ENCODE measurements at places on chromosomes 13 and 19.

DNA sequence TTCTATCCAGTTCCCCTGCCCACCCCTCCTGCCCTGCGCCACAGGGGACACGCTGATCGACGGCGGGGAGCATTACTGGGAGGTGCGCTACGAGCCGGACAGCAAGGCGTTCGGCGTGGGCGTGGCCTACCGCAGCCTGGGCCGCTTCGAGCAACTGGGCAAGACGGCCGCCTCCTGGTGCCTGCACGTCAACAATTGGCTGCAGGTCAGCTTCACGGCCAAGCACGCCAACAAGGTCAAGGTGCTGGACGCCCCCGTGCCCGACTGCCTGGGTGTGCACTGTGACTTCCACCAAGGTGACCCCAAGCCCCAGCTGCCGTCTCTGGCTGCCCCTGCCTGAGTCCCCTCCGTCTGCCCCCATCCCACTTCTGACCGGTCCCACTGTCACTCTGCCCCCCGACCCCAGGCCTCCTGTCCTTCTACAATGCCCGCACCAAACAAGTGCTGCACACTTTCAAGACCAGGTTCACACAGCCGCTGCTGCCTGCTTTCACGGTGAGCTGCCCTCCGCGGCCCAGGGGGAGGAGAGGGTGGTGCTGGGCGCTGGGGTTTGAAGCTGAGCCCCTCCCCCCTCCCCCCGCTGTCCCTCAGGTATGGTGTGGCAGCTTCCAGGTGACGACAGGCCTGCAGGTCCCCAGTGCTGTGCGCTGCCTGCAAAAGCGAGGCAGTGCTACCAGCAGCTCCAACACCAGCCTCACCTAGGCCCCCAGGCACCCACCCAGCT, 15.5 kb downstream of the STAP2 start:
- DNase-seq, result no peak

- DNase-seq, result no peak
Measured at GRCh38 chr13:24129914-24130774, 30.4 kb upstream of the SPATA13 start.

DNA sequence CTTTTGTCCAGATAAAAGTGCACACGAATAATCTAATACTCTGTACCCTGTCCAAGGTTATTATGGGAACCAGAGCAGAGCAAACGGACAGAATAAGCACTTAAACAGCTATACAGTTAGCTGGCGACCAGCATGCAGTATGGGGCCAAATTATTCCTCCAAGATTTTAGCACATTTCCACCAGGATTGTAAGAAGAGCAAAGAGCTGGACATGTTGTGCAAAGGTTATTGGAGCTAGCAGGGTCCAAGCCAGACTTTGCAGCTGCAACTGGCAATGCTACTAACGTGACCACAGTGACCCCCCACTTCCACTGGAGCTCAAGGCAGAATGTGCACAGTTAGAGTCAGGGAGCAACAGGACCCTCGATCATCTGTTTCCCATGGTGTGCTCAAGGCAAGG, 89.9 kb downstream of the COL4A1 start:
- DNase-seq, result no peak

- no peak for DNase-seq
Measured at GRCh38 chr19:31470229-31470939, 121.1 kb upstream of the TSHZ3 start.

DNA sequence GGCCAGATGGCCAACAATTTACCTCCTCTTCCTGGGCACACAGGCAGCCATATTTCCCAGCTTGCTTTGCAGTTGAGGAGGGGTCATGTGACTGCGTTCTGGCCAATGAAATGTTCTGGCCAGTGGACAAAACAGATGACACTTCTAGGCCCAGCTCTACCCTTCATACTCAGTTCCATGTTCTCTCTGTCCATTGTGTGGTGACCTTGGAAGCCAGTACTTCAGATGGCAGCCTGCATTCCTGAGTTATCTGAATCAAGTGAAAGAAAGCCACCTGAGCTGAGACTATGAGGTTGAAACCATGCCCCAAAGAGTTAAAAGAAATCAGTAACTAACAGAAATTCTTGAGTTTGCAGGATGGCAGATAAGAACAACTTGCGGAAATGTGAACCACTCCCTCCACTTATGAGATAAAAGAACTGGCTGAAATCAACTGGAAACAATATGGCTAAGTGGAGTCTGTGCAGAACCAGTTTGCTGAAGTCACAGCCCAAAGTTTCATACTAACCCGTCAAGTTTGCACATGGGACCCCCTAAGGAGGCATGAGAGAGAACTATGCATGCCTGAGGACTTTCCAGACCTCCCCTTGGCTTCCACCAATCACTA, 8.1 kb downstream of the FAM187B start:
- DNase-seq, result no peak

- peak; percentile 85 for DNase-seq
Measured at GRCh38 chr13:106151056-106151699, 384.3 kb downstream of the EFNB2 start.

DNA sequence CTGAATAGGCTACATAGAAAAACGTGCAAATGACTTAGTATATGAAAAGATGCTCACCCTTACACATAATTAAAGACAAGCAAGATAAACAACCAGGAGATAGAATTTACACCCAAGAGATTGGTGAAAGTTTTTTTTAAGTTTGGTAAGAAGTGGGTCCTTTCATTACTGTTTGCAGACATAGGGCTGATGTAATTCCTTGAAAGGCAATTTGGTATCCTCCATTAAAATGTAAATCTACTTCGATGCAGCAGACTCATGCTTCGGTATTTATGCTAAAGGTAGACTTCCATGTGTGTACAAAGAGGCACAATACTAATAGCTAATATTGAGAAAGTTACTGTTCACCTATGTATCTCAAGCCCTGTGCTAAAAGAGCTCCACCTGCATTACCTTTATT, 33.5 kb downstream of the CNMD start:
- DNase-seq, result no peak

DNA sequence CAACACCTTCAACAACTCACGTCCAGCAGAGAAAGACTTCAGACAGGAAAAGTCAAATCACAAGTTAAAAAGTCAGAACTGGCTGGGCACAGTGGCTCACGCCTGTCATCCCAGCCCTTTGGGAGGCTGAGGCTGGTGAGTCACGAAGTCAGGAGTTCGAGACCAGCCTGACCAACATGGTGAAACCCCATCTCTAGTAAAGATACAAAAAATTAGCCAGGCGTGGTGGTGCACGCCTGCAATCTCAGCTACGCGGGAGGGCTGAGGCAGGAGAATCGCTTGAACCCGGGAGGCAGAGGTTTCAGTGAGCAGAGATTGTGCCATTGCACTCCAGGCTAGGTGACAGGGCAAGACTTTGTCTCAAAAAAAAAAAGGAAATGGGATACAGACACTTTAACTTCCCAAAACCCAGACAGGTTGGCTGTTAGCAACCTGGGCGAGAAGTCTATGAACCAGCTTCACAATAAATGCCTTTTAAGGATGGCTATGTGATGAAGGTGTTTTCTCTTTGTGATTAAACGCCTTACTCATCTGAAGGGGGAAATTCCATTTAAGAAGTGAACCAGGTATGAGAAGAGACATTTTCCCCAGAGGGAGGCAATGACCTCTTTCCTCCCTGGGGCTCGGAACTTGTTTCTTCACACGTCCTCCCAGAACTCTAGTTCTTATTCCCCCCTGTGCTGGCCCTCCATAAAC, 80.4 kb downstream of the INSR start:
- no peak for DNase-seq

- DNase-seq, result no peak
Measured at GRCh38 chr19:3423183-3423829, 56.9 kb downstream of the NFIC start.

DNA sequence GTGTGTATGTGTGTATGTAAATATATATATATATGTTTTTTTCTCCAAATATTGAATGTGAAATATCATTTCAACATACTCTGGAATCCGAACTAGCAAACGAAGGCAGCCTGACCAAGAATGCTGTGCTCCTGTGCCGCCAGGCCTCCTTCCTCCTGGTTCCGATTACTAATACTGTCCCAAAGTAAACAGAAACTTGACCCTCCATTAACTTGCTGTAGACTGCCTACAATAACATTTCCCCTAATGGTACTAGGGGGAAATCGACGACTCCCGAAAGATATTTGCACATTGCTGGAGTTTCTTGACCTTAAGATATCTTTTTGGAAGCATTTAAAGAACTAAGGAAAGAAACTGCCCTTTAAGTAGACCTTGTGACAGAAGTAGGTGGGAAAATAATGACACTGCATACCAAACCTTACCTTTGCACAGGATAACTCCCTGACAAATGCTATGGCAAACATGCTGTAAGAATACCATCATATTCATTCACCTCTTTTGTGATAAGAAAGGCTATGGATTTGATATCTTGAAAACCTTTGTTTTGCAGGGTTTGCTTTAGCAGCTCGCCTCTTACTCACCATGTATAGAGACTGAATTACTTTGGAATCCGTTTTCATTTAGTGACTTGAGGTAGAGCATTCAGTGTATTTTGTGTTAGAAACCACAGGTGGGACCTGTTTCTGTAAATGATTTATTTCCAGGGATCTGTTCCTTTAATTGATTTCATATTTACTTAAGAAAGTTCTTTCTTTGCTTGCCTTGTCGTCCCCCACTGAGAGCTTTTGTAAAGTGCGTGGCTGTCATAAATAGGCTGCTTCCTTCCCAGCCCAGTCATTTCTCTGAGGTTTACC, 80.1 kb downstream of the KLF5 start:
- peak; percentile 77 for DNase-seq

DNA sequence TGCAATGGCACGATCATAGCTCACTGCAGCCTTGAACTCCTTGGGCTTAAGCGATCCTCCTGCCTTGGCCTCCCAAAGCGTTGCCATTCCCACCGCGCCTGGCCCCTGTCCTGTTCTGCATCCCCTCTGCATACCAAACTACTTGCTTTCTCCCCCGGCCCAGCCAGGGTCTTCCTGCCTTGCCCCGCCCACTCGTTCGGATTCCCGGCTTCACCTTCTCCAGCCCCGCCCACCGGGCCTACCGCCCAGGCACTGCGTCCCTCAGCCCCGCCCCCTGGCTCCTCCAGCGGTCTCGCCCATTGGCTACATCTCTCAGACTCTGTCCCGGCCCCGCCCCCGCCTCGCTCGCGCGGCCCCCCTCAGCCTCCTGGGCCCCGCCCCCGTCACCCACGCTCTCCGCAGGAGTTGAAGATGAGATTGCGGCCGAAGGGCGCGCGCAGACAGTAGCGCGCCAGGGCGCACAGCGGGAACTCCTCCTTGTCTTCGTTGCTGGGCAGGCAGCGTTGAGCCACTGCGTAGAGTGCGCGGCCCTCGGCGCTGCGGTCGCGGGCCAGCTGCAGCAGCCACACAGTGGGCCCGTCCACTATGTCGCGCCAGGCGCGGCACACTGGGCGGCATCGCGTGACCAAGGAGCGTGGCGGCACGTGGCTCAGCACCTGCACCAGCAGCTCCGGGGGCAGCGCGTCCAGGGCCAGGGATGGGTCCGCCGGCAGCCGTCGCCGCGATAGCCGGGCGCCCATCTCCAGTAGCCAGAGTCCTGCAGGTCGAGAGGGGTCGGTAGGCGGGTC, 19.0 kb downstream of the MRPS12 start:
- DNase-seq, result peak; percentile 88

DNA sequence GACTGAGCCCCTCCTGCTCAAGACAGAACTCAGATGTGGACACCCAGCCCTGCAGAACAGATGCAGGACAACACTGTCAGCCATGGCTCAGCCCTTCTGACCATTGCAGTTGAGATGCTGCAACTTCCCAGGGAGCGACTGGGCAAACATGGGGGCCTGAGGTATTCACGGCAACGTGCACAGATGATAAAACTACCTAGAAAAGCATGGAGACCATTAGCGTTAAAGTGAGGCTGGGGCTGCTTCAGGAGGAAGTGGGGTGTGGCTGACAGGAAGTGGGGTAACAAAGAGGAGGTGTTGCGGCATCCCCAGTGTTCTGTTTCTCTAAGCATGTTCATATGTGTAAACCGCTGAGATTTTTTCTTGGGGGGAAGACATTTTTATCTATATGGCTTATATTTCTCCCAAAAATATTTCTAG, 1.3 kb upstream of the SIGLEC9 start:
- DNase-seq, result no peak

GRCh38 chr13:31011901-31012654, 79.6 kb downstream of the TEX26 start:
- peak; percentile 31 for DNase-seq

- DNase-seq, result no peak
Measured at GRCh38 chr13:37141011-37141410, 35.5 kb upstream of the CSNK1A1L start.

DNA sequence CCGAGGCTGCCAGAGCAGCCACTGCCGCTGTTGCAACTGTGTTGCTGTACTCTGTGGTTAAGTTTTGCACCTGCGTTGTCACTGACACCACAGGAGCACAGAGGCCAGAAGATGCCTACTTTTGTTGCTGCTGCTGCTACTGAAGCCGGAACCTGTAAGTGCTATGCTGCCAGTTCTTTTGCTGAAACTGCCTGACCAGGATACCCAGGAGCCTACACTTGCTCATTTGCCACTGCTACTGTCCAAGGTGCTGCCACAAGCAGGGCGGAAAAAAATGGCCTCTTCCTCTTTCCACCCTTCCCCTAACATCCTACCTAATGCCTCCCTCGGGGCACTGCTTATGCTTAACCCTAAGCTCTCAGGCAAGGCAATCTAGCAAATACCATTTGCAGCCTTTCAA, 29.0 kb upstream of the NBEA start:
- no peak for DNase-seq

DNA sequence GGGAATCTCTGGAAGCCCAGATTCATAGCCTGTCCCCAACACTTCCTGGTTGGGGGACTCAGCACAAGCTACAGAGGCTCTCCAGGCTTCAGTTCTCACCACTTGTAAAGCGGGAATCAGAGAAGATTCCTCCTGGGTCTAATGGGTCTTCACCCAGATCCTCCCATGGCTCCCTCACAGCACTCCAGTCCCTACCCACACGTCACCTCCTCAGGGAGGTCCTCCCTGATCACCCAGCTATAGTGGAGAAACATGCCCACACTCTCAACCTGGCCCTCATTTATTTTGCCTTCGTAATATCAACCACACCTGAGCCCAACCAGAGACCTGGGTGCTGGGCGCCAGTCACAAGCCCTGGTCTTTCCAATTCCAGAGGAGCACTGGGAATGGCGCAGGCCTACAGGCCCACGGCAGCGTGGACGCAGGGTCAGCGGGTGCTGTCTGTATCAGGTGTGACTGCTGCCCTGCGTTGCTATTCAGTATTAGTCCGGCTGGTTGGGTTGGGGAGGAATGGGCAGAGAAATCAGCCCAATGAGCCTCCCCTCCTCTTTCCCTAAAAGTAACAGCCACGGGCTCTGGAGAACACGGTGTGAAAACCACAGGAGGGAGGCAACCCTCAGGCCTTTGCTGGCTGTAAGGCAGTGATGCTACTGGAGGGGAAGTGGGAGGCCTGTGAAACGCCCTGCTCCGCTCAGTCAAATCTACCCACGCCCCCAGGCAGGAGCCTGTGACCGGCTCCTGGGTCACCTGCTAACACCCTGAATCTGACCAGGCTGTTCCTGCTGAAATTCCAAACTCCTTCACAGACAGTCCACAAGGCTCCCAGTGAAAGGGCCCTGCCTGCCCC, 5.2 kb downstream of the AKT2 start:
- no peak for DNase-seq
